MV-4-11 (cell line): ENCODE measurements at places on chromosomes 13 and 19.

GRCh38 chr19:17951990-17952976 is 14.6 kb upstream of the KCNN1 start:
- DNase-seq, result no peak

DNA sequence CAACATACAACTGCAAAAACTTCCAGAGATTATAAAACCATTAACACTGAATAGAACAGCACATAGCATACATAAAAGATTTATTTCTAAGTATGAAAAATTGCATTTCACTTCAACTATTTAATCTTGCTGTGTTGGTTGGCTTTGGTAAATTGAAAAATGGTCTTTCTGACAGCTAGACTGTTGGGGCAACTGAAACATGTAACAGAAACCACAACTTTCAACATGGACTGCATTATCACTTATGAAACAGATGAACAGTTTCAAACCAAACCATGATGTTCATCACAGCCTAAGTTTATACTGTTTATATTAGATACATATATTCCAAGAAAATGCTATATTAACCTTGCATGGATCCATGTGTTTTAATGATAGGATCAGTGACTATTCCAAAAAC is 324.1 kb upstream of the PCDH9 start:
- peak; percentile 93 for DNase-seq

- no peak for DNase-seq
Measured at GRCh38 chr13:26839682-26840081, 79.1 kb upstream of the GPR12 start.

DNA sequence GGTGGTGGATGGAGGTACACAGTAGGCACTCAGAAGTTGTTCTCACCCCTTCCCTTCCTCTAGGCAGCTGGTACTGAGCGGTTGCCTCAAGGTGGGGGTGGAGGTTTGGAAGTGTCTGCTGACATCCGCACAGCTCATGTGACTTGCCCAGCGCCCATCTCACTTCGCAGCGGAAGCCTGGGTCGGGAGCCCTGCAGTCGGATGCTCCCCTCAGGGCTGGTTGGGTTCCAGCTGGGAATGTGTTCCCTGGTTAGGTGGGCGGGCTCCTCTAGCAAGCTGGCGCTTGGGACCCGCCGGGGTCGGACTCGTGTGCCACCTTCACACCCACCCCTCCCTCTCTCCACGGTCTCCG is 10.2 kb downstream of the PPP1R37 start:
- no peak for DNase-seq

- peak; percentile 52 for DNase-seq
Measured at GRCh38 chr19:48558018-48558684, 6.2 kb downstream of the SULT2B1 start.

- DNase-seq, result peak; percentile 19
Measured at GRCh38 chr19:32397671-32398101, 7.9 kb upstream of the DPY19L3 start.

DNA sequence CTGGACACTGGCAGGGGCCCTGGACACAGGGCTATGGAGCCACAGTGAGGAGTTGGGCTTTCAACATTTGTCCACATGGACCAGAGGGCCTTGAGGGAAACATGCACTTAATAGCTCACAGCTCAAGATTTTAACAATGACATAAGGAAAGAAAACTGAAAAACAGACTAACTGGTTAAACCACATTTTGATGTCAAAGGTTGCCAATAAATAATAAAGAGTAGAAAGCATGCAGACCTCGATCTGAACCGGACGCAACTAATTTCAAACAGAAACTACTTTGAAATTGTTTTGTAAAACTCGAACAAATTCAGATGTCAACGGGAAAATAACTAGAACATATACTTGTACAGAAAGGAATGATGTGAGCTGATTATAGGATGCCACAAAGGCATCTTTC is 15.5 kb upstream of the ZNF888 start:
- no peak for DNase-seq

DNA sequence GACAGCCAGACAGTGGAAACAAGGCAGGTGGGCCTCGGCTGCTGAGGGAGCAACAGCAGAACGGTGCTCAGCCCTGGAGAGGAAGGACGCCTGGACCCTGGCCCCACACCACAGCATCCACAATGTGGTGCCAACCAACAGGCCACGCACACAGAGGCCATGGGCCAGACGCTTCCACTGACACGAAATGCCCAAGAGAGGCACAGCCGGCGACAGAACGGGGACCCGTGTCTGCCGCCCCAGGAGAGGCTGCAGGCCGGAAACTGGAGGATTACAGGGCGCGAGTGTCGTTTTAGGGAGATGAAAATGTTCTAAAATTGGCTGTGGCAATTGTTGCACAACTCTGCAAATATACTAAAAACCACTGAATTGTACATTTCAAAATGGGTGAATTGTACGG is 69.7 kb downstream of the RASA3 start:
- peak; percentile 97 for DNase-seq

DNA sequence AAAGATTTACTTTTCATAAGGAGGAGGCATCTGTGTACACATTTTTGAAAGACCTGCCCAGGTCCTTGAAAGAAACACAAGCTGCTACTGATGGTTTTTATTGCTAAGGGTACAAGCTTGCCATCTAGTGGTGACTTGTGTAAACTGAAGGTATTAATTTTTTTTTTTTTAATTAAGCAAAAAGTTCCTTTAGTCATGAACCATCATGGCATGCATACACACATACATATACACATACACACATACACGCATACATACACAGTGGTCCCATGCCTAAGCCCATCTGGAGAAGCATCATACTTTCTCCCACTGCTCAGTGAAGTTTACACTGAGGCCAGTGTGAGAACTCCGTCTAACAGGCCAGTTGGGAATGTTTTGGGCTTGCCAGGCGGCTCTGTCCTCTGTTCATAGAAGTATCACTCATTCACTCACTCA is 312.5 kb downstream of the DCLK1 start:
- DNase-seq, result no peak

DNA sequence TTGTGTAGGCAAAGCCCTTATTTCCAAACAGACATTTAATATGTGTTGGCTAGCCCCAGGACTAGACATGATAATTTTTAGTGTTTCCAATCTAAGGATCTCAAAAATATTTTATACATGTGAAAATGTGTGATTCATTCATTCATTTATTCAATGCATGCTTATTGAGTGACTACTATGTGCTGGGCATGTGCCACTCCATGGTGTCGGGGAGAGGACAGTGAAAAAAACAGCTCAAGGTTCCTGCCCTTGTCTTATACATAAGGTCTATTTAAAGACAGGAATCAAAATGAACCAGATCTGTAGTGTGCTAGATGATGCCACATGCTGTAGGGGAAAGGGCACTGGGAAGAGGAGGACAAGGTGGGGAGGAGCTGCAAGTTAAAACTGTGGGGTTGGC is 36.5 kb downstream of the GJA3 start:
- DNase-seq, result no peak

GRCh38 chr13:39512687-39513086 is 90.3 kb downstream of the LHFPL6 start:
- no peak for DNase-seq

DNA sequence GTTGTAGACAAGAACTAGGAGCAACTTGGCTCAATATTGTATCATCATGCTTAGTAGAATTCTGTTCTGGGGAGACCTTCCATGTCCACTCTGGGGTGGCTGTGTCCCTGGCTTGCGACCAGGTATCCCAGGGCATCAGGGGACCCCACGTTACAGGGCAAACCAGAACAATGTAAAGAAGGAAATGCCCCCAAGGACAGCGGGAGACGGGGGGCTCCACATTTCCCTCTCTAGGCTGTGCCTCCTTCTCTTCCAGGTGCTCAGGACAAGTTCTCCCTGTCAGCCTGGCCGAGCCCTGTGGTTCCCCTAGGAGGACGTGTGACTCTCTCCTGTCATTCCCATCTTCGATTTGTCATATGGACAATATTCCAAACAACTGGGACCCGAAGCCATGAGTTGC is 30.8 kb downstream of the LAIR2 start:
- DNase-seq, result no peak

DNA sequence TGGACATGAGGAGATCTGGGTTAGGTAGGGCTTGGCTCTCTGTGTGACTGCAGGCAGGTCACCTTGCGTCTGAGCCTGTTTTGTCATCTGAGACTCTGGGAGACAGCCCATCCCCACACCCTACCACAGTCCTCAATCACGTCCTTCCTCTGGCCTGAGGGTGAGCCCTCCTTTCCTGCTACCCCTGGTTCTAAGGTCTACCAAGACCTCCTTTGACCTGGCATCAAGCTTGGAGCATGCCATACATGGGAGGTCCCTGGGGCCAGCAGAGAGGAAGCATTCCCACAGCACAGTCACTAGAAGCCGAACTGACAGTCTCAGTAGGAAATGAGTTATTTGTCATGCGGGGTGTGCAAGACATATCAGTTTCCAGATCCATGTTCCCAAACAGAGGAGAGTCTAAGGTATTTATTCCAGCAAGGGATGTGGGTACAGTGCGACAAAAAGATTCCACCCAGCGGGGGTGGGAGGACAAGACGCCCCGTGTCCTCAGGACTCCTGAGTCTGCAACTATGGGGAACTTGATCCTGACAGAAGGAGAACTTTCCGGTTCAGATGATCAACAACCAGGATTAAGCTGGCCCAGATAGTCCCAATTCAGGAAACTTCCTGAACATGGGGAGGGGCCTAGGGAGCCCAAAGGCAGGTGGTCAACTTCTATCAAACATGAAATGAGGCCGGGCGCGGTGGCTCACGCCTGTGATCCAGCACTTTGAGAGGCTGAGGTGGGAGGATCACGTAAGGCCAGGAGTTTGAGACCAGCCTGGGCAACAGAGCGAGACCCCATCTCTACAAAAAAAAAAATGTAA is 9.5 kb downstream of the ARRDC2 start:
- no peak for DNase-seq

DNA sequence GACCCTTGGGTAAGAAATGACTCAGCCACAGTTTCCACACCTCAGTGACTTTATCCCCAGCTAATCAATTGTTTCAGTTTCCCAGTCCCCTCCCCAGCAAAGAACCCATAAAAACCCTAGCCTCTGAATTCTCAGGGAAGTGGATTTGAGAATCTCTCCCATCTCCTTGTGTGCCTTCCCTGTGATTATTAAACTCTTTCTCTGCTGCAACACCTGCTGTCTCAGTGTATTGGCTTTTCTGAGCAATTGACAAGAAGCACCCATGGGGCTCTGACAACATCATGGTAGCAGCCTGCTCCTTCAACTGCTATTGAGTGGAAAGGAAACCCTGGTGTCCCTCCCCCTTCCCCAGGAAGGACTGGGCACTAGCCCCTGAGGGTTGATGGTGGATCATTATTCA is 73.7 kb downstream of the UQCRFS1 start:
- no peak for DNase-seq

GRCh38 chr19:36013280-36014011 is 567 bp downstream of the ALKBH6 start:
- DNase-seq, result no peak

GRCh38 chr13:73984949-73985691 is 149.1 kb downstream of the KLF12 start:
- DNase-seq, result no peak

GRCh38 chr19:32674153-32674930 is 638 bp downstream of the ANKRD27 start:
- no peak for DNase-seq

GRCh38 chr13:83753912-83754624 is 128.2 kb downstream of the SLITRK1 start:
- no peak for DNase-seq

GRCh38 chr13:111201304-111201940 is 86.3 kb downstream of the ARHGEF7 start:
- peak; percentile 30 for DNase-seq

- no peak for DNase-seq
Measured at GRCh38 chr13:98826146-98826545, 73.7 kb upstream of the SLC15A1 start.
